ENCODE measurements at places on chromosomes 11 and 22.

DNA sequence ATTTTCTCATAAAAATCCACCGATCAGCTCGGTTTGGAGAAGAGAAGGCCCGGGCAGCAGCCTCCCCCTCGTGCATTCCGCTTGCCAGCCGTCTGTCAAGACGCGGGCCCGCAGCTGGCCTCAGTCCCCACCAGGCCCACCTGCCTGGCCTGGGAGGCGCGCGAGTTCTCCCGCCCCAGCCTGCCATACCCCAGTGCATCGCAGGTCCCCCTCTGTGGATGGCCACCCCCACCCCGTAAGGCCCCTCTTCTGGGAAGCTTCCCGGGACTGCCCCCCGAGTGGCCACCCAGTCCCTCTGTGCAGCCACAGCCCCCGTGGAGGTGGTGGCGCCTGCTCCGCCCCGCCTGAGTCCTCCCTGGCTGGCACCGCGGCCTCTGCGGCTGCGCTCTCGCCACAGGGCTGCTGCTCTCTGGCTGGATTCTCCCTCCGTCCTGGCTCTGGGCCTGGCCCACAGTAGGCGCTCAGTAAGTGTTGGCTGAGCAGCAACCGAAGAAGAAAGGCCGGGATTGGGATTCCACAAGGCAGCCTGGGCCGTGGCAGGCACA is 74.0 kb upstream of the TCF20 start:
- no peak for DNase-seq

- DNase-seq, result no peak
Measured at GRCh38 chr11:63884196-63884932, 32.6 kb downstream of the RCOR2 start.

GRCh38 chr11:30045921-30046577 is 29.2 kb upstream of the KCNA4 start:
- no peak for DNase-seq

GRCh38 chr11:45259592-45259991 is 26.5 kb downstream of the SYT13 start:
- DNase-seq, result no peak

DNA sequence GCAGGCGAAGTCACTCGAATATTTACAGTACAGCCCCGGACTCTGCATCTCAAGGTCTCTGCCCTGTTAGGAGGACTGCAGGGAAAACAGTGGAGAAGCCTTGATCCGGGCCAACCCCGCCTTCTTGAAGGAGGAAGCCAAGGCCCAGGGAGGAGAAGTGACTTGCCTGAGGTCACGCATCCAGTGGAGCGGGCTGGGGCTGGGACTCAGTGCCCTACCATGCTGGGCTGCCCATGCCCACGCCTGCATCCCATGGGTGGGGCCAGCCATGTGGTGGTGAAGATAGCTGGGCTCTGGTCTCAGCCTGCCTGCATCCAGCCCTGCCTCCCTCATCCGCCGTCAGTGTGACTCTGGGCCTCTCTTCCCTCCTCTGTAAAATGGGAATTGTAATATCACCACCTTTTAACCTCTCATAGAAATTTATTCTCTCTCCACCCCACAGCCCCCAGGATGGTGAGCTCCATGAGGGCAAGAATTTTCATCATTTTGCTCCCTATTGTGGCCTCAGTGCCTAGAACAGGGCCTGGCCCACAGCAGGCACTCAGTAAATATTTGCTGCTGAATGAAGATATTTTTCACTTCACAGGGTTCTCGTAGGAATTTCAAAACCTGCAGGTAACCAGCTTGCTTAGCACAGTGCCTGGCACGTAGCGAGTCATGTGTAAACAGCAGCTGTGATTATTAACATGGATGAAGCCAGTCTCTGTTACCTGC is 57.3 kb downstream of the OTOG start:
- no peak for DNase-seq

GRCh38 chr11:105468154-105468553 is 141.7 kb upstream of the GRIA4 start:
- DNase-seq, result no peak

DNA sequence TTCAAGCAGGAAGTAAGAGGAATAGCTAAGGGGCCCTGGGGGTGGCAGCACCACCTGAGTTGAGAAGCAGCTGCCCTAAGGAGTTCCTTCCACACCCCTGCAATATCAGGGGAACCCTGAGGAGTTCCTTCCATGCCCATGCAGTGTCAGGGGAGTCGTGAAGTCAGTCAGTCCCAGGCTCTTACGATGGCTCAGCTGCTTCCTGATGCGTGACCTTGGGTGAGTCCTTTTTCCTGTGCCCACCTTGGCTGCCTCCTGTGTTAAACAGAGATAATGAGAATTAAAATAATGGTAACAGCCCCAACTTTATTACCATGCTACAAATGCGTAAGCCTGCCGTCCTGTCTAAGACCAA is 181.1 kb downstream of the MIAT start:
- DNase-seq, result no peak

DNA sequence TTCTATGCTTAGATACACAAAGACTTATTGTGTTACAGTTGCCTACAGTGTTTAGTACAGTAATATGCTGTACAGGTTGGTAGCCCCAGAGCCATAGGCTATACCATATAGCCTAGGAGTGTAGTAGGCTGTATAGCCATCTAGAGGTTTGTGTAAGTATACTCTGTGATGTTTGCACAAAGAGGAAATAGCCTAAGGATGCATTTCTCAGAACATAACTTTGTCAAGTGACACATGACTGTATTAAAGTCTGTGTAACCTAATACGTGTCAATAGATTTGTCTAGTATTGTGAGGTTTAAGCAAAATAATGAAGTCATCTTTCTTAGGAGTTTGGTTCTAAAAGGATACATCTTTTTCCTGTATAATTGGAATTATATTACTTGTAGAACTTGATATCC is 5.5 kb downstream of the ZC3H12C start:
- DNase-seq, result peak; percentile 14

DNA sequence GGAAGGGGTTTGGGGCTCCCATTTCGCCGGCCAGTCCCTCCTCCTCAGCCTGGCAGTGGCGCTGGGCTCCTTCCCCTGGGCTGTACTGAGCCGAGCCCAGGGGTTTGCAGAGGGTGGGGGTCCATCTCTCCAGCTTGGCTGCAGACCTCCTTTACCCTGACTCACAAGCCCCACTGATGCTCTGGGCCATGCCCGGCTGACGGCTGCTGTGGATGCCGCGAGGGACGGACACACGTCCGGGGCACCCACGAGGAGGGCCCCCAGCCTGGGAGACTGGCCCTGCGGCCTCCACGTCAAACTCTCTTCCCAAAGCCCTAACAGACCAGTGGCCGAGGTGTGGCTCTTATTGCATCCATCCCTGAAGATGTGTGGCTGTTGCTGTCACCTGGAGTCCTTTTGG is 14.1 kb downstream of the PMM1 start:
- DNase-seq, result no peak

DNA sequence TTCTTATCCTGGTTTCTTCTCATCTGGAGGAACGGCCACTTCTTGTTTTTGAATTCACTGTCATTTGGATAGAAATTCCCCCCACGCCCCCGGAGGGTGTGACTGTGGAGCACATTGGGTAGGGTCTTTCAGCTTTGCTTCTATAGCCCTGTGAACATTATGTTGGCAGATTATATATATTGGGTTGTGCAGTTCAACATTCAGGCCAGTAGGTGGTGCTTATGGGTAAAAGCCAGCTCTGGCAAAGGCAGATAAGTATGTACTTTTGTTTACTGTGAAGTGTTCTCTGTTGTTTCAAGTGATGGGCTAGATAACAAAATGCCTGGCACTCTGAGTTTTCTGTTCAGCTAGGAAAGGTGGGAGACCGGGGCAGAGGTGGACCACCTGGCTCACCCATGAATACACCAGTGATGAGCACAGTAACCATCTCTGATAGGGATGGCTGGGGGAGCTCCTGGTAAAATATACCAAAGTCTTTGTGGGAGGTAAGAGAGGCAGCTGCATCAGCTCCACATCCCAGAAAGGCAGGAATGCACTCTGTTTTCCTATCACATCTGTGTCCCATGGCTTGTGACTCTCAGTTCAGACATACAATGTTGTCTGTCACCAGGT is 1348.2 kb upstream of the RAG2 start:
- peak; percentile 19 for DNase-seq

DNA sequence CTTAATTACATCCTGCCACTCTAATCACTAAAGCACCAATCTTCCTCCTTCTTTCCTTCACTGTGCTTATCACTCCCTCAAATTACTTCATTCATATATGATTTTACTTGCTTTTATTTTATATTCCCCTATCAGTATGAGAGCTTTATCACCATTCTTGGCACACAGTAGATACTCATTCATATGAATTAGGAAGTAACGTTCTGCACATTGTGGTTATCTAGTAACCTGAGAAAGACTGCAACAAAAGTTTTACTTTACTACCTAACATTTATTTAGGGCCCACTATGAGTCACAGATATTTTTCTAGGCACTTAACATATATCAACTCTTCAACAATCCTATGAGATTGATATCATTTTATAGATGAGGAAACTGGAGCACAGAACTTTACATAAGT is 1559.9 kb upstream of the TENM4 start:
- no peak for DNase-seq

GRCh38 chr11:108901359-108901758 is 236.5 kb downstream of the DDX10 start:
- DNase-seq, result no peak

DNA sequence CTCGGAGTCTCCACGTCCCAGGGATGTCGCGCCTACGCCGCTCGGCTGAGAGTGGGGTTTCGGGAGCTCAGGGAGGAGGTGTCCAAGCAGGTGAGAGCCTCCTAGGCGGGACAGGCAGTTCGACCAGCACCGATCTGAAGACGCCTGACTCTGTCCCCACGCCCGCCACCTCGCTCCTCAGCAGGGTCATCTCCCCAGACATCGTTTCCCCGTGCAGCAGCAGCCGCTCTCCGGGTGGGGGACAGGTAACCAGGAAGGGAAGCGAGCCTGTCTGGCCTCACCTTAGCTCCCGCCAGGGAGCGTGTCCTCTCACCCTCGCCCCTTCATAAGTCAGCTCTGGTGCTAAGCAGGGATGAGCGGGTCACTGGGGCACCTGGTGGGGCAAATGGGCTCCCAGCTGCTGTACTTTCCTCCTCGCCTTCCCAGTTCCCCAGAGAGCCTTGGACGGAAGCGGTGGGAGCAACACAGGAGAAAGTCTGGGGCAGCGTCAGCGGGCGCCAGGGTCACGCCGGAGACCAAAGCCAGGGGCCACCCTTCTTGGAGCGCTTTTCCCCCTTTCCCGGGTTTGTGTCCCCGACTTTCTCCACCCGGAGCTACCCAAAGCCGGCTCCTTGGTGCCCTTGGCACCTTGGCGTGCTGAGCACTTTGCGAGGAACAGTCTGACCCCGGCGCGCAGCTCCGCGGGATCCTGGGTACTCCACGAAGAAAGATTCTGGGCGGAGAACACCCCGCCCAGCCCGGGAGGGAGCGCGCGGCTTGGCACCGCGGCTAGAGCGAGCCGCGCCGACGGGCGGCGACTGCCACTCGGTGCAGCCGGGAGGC is 1.6 kb downstream of the SPON1 start:
- no peak for DNase-seq

DNA sequence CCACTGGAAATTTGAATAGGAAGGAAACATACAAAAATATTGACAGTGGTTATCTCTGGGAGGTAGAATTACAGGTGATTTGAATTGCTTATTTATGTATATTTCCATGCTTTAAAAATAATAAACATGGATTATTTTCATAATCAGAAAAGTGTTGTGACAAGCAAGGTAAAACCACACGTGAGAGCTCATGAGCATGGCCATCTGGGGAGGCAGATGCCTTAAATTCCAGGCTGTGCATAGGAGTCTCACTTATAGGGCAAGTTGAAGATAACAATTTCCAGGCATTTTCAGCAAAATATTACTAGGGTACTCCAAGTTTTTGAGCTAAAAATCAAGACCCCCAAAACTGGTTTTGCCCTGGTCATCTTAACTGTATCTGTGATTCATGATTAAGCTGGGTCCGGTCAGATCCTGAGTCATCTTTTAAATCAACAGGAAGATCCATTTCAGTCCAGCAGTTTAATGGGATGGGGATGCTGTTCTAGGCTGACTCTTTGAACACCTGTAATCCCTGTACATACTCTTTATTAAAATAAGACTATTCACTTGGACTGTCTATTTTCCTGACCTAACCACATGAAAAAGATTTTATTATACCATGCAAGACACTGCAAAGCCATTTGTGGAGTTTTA is 115.8 kb upstream of the NARS2 start:
- no peak for DNase-seq

- no peak for DNase-seq
Measured at GRCh38 chr11:133388975-133389568, 143.2 kb downstream of the OPCML start.

DNA sequence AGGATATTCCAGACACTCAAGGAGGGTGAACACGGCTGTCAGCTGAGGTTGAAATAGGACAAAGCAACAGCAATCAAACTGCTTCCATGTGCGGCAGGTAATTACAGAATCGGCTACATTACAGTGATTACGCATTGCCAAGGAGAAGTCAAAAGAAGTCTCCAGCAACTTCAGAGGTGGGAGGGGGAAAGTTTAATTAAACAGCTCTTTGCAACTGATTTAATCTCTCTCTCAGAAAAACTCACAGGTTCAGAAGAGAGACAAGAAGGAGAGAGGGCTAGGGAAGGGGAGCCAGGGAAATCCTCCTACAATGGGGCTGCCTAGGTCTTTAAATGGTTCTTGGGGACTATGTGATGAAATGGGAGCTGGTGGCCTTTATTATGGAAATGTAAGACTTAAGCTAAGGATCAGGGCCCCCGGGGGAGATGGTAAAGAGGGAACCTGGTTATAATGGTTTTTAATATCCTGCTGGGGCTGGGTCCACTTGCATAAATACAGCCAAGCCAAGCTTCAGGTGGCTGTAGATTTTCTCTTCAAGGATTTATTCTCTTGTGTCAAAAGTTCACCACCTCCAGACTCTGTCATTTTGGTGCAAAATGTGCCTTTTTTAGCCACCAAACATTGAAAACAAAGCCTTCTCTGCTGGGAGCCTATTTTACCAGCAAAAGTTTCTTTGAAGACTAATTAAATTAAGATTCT is 354.7 kb upstream of the NARS2 start:
- DNase-seq, result no peak

GRCh38 chr11:6640985-6641701 is 14.5 kb downstream of the DCHS1 start:
- no peak for DNase-seq

GRCh38 chr22:31652911-31653684 is 8.9 kb downstream of the PISD start:
- no peak for DNase-seq

GRCh38 chr11:113506893-113507292 is 31.7 kb upstream of the DRD2 start:
- DNase-seq, result no peak

GRCh38 chr11:102783016-102783415 is 2.6 kb upstream of the MMP10 start:
- no peak for DNase-seq

GRCh38 chr11:17353821-17354600 is 2.4 kb downstream of the NCR3LG1 start:
- DNase-seq, result no peak

DNA sequence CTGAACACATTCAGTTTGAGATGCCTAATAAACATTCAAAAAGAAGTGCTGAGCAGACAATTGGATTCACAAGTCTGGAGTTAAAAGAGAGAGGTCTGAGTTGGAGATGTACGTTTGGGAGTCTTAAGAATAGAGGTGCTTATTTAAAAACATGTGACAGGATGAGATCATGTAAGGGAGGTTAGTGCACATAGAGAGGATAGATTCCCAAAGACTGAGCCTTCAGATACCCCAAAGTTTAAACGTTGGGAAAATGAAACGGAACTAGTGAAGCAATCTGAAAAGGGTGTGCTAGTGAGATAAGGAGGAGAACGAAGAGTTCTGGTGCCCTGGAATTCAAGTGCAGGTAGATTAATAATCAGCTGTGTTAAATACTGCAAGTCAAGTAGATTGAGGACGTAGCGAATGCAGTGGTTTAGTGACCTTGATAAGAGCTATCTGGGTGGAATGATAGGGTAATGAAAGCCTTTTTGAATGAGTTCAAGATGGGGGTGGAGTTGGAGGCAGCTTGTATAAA is 63.7 kb downstream of the HIPK3 start:
- DNase-seq, result no peak

All from activated CD4-positive, alpha-beta T cell treated with anti-CD3 and anti-CD28 coated beads, Interleukin-2, Interleukin-4, amounts not matched to agents 100 ng/mL and 50 ng/mL, durations not matched to agents 16 hours and 8 hours (primary cell).